ENCODE measurements at places on chromosomes 6 and 20.

DNA sequence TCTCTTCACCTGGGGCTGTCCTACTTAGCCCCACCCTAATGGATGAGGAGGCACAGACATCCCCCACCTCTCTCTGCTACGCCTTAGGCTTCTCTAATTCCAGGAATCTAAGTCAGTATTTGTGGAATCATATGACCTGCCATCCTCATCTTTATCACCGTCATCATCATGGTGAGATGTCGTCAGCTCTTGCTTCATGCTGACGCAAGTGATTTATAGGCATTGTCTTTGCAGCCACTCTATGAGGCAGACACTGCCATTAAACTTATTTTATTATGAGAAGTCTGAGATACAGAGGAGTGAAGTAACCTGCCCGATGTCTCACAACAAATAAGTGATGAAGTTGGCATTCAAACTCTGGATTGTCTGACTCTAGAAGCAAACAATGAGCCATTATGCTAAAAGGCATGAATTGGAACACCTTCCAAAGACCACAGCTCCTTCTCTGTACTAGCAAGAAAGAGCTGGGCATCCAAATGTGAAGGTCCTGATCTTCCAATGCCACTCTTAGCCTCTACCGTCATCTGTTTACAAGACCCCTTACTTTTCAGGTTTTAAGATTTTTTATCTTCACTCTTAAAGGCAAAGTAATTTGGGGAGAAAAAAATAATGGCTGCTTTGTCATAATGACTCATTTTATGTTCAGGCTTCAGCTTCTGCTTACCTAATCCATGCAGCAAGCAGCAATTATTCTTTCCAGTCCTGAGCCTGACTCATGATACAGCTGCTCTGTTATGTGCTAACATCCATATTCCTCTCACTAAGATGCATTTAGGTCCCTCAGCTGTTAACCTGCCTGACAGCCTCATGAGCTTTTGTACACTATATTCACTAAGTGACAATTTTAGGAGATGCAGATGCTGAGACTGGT, 113.7 kb upstream of the BCLAF1 start:
- DNase-seq = no peak

DNA sequence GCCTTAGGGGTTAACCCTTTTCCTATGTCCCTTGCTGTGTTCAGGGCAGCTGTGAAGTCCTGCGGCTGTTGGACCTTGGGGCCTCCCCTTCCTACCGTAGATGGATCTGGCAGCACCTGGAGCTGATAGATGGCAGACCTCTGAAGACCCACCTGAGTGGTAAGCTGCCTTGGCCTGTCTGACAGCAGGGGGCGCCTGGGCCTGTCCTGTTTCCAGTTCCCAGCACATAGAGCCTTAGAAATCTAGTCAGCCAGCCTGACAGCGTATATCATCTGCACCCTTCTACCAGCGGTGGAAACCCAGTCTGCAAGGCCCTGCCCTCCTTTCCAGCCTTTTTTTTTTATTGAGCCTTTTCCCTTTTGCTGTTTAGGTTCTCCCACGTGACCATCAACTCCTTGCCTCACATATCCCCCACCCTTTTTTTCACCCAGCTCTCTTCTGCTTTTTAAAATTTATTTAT, 26.6 kb downstream of the CNBD2 start:
- DNase-seq = peak; percentile 81

GRCh38 chr6:2810092-2810671, 31.5 kb downstream of the SERPINB1 start:
- no peak for DNase-seq

GRCh38 chr6:137341681-137342195, 122.6 kb upstream of the IFNGR1 start:
- DNase-seq = peak; percentile 30

GRCh38 chr6:35569011-35569461, 56.3 kb upstream of the TULP1 start:
- peak; percentile 27 for DNase-seq

GRCh38 chr6:108806171-108806570, 42.1 kb upstream of the ARMC2 start:
- no peak for DNase-seq

GRCh38 chr6:170025935-170026750, 264.7 kb downstream of the DLL1 start:
- no peak for DNase-seq

- no peak for DNase-seq
Measured at GRCh38 chr6:133756078-133756695, 132.7 kb upstream of the TCF21 start.

GRCh38 chr6:105993341-105994117, 92.6 kb upstream of the PRDM1 start:
- DNase-seq = no peak

GRCh38 chr6:20167601-20168000, 44.7 kb downstream of the MBOAT1 start:
- no peak for DNase-seq

DNA sequence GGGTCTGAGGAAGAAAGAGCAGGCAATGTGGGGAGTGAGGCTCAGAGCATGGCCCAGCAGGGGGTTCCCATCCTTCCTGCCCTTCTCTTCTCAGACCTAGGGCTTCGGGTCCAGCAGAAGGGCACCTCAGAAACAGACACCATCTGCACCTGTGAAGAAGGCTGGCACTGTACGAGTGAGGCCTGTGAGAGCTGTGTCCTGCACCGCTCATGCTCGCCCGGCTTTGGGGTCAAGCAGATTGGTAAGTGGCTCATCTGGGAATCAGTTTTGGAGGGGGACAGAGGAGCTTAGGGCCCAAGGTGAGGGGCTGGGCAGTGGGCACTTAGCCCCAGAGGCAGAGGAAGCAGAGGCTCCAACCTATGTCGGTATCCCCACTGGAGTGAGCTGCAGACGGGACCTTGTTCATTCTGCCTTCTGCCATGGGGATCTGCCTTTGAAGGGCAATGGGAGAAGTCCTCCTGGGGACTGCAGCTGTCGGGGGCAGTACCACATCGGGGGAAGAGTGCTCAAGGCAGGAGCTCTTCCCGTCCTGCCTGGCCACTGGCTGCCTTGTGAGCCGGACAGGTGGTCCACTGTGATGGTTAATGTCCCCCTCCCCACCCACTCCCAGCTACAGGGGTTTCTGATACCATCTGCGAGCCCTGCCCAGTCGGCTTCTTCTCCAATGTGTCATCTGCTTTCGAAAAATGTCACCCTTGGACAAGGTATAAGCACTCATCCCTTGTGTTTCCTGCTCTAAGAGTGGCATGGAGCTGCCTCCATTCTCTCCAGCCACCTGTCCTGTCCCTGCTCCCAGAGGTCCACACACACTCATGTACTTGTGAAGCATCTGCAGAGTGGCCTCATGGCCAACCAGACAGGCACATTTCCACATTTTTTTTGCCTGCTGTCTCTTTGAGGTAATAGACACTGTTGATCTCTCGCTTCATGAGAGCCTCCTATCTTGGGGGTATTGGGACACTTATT, 4.7 kb downstream of the CD40 start:
- no peak for DNase-seq

- DNase-seq = no peak
Measured at GRCh38 chr6:149513915-149514314, 29.1 kb upstream of the ZC3H12D start.

DNA sequence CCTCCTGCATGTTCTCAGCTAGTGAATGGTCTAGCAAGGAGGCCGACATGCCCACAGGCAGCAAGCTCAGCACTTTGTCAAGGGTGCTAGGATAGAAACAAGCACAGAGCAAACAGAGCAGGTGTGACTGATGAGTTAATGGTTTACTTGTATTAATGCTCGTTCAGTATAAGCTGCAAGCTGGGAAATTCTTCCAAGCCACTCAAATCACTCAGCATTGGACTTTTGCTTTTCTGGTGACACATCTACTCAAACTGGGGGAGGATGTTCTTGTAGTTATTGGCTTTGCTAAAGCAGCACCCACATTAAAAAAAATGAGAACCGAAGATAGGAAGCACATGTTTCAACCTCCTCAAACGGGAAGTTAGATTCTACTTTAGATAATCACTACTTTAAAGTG, 43.1 kb upstream of the NEDD9 start:
- DNase-seq = peak; percentile 3

- DNase-seq = no peak
Measured at GRCh38 chr6:50381099-50381415, 331.3 kb upstream of the DEFB112 start.

GRCh38 chr6:28081486-28081751, 1.1 kb downstream of the ZNF165 start:
- no peak for DNase-seq

GRCh38 chr6:74863968-74864367, 341.9 kb downstream of the COL12A1 start:
- DNase-seq = no peak

DNA sequence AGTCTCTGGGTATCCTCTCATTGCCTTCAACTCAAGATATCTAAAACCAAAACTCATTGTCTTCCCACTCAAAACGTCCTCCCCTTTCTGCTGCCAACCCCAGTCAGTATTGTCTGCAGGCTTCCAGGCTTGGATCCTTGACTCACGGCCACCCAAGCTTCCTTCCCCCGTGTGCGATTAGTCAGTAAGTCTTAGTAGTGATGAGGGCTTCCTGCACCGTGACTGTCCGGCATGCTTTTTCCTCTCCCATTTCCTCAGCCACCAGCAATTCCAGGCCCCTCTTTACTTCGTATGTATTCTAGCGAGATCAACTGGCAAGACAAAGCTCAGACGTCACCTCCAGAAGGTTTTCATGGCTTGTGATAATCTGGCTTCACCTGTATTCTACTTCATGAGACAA, 88.6 kb upstream of the DUSP22 start:
- DNase-seq = no peak

- no peak for DNase-seq
Measured at GRCh38 chr6:166262743-166263515, 45.3 kb downstream of the PRR18 start.

- DNase-seq = no peak
Measured at GRCh38 chr6:150696190-150696589, 96.5 kb downstream of the PLEKHG1 start.

- DNase-seq = no peak
Measured at GRCh38 chr6:167311286-167311685, 13.6 kb upstream of the TTLL2 start.

- DNase-seq = no peak
Measured at GRCh38 chr6:106967936-106968555, 6.5 kb downstream of the CD24 start.
